ENCODE measurements at places on chromosomes 16 and 17. TPM values are rescaled to one million over a fixed set of nuclear protein-coding genes. Genes with fewer than 3 reads are reported as not detected.

The NACA2 gene
- not detected for total RNA-seq

The CTRL gene
- total RNA-seq: 3.4 TPM

The LRRC37B gene
- 58.3 TPM for total RNA-seq

The TPSG1 gene
- total RNA-seq: not detected

The NOD2 gene
- total RNA-seq: 0.49 TPM

The RNF112 gene
- total RNA-seq: 21.6 TPM
